ENCODE measurements at places on chromosomes 4 and X.

DNA sequence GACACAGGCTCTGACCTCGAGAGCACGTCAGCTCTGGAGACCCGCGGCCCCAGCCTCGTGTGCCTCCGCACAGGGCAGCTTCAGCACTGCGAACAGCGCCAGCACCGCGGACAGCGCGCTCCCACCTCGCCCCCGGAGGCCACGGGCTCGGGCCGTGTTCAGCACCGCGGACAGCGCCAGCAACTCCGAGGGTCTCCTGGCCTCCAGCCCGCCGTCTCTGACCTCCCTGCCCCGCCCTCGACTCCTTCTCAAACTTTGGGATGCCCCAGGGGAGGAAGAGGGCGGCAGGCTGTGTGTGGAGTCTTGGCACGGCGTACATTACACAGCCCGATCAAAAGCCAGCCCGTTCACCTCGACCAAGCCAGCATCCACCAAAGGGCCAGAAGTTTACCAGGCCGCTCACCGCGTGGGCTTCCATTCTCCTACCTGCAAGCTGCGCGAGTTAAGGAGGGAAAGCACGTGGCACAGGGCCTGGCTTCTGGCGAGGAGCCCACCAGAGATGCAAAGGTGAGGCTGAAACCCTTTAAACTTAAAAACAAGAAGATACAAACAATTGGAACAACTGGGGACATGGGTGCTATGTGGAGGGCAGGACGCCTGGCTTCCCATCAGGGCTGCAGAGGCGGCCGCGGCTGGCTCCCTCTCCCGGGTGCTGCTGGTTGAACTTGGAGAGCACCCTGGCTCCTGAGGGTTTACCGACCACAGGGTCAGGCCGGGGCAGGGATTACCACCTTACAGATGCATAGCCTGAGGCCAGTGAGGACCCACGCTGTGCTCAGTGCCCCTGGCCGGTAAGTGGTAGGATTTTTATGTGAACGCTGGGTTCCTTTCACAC, 4.5 kb upstream of the NKX1-1 start:
- DNase-seq: peak; percentile 45

GRCh38 chr4:124530464-124531077, 182.0 kb downstream of the ANKRD50 start:
- no peak for DNase-seq

DNA sequence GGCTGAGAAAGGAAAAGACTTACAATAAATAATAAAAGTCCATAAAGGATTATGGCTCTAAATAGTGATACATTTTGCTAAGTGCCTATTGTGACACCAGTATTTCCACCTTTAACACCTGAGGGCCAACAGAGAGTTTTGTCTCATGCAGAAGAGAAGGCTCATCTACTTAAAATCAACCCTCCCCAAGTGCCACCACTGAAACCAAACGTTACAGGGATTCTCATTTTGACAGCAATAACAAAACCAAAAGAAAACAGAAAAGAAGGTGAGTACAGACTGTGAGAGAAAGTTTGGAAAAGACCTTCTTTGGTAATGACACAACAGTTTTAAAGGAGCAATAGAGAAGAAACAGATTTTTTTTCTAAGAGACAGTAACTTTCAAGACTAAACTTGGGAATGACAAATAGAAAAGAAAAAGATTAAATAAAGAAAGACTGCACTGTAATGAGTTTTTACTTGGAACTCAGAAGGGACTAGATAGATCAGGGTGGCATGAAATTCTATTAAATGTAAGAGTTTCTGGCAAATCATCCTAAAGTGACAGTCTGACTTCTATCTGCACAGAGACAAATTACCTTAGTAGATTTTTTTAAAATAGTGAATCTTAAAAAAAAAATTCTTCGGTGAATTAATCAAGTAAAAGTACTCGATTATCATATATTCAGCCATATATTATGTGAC, 109.7 kb downstream of the ZNF827 start:
- DNase-seq: no peak

DNA sequence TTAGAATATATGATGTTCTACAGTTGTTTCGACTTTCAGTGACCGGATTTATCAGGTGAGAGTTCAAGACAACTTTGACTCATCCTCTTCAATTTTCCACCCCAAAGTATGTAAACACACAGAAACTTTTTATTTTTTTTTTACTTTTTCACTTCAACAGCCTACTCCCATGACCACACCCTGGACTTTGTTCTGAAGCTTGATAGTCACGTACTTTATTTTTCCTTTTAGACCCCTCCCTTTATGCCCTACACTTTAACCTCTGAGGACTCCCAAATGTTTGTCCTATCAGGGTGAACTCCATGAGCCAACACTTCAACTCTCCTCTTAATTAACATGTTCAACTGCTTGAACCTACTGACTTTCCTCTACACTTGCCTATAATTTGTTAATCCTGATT, 2.5 kb upstream of the DDX60 start:
- no peak for DNase-seq

- DNase-seq: no peak
Observed at GRCh38 chrX:131073607-131074006, 15.5 kb downstream of the ARHGAP36 start.

DNA sequence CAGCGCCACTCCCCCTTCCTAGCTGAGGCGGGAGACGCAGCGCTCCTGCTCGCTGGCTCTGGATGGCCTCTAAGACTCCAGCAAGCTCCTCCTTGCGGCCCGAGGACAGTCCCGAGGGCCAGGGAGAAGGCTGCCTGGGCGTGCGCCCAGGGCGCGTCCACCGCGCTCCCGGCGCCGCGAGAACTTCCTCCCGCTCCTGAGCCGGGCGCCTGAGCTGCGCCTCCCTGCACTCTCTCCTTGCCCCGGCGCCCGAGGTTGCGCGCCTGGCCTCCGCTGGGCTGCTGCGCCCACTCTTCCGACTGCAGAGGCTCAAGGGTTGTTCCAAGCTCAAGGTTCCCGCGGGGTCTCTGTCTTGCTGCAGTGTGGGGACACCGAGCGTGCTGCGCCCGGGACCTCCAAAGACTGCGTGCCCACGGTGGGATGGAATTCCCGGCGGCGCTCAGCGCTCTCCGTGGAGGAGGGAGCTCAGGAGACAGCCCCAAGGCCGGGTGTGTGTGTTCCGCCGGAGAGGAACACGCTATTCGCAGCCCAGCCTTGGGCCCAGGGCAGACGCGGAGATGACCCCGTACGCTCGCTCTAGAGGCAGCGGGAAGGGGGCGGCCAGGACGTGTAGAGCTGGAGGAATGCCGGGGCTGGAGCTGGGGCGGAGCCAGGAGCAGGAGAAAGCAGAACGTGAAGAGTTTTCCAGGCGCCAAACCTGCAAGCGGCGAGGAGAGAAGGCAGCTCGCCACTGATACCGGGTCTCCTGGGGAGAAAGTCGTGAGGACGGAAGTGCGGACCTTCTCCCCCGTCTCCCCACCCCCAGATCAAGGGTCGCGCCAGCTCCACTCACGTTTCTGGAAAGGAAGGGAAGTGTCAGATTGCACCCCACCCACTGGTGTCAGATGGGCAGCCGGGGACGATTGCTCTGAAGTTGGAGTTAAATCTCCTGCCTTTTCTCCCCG, at the start of gene ARHGAP6:
Gene ARHGAP6, minus strand, starts transcription at position 753 of the 944 bp plus-strand sequence. CDS start 1,092 bp downstream, outside the sequence.
- no peak for DNase-seq

DNA sequence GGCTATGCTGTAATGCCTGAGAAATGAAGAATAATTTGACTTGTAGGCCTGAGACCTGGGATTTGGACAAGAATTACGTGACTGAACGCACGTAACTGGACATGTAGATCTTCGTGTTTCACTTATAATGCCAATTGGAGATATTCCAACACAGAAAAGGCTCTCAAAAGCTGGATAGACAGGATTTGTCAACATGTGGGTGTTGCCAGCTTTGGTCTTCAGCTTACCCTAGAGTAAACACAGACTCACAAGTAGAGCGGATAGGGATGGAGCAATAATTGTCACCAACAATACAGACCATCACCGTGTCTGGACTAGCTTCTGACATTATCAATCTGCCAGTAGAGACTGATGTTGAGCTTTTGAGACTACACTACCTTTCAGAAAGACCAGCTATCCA, 1511.0 kb upstream of the ADGRL3 start:
- no peak for DNase-seq

DNA sequence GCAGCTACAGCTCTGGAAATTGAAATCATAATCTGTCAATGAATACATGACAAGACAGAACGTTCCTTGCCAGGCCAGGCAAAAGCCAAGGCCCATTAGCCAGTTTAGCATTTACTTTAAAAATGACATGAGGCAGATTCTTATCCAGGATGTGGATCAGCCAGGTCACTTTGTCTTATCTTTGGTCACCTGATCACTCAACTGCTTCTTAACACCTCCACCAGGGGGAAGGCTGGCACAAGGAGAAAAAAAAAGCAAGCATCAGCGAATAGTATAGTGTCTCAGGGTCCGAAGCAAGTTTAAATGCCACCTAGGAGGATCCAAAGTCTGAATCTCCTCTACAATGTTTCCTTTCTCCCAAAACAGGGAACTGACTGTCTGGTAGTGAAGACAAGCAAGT, 18.8 kb downstream of the ATP1B4 start:
- DNase-seq: no peak
